ENCODE measurements at places on chromosomes 13 and 19. TPM values are rescaled to one million over a fixed set of nuclear protein-coding genes. Genes with fewer than 3 reads are reported as not detected.

- DNase-seq: no peak
These were observed 22.8 kb upstream of the LRP3 start for GRCh38 chr19:33171222-33171795.

GRCh38 chr13:27534108-27534980, 84.0 kb upstream of the MTIF3 start:
- DNase-seq: no peak

- DNase-seq: no peak
These were observed 18.6 kb downstream of the LAIR2 start for GRCh38 chr19:54521022-54521859.

- DNase-seq: no peak
These were observed 11.7 kb downstream of the ZNF613 start for GRCh38 chr19:51938936-51939335.

GRCh38 chr13:110498327-110498726, 63.2 kb downstream of the RAB20 start:
- no peak for DNase-seq

DNA sequence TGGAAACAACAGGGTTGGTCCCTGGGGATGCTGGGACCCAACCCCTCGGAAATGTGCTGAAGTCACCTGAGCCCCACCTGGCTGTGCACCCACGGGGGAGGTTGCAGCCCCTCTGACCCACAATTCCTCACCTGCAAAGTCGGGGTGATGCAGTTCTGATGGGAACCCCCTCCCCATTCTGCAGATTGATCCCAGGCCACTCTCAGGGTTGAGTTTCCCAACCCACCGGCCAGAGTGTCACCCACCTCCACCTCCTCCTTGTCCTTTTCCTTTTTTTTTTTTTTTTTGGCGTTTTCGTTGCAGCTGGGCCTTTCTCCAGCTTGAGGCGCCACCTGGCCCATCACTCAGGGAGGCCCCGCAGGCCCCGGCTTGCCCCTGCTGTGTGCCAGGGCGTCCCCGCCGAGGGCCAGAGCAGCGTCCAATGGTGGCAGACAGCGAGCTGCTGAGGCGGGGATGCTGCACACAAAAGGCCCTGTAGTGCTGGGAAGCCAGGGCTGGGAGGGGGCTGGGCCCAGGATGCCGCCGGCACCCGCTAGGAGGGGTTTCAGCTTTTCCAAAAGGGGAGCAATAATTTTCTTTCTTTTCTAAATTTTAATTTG, 4.6 kb downstream of the PIK3R2 start:
- peak; percentile 29 for DNase-seq

Gene SIGLEC12
- total RNA-seq: 0.11 TPM

Gene ZNF574
- 7.6 TPM for total RNA-seq

DNA sequence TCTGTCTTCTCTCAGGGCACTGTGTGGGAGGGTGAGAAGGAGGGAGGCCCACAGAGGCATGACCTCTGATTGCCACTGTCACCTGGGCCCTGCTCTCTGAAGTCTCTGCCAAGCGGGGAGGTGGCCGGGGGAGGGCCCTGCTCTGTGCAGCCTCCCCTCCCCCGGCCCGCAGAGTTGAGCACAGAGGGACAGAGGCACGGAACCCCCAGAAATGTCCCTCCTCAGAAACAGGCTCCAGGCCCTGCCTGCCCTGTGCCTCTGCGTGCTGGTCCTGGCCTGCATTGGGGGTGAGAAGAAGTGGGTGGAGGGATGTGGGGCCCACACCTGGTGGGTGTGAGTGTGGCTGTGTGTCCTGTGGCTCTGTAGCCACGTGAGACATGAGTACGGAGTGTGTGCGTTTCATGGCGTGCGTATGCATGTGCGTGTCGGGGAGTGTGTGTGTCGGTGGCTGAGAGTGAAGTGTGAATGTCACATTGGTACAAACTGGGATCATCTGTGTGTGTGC, at the start of gene APOC4:
APOC4 (plus strand) TSS at position 171 of the 505 bp plus-strand sequence; CDS start at position 212, 41 bp downstream.
- no peak for DNase-seq

DNA sequence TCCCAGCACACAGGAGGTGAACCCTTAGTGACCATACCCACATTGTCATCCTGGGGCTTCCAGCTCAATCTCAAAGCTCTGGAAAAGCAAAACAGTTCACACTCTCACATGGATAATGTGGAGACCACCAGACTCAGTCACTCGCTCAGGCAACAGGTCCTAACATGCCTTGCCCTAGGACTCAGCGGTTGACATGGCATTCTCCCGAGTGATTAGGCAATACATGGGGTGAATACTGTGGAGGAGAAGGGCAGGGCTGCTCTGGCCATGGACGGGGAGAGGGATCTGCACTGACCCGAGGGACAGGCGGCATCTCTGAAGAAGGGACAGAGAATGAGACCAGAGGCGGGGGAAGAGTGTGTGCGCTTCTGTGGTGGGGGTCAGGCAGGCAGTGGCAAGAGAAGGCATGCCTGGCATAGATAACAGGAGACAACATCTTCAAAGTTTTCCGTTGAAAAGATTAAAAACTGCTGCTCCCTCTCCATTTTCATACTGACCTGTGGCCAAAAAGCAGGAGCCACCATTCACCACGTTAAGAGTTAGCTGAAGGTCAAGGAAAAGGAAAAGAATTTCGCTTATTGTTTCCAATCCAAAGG, 44.5 kb upstream of the EPHX3 start:
- DNase-seq: no peak

GRCh38 chr13:108104736-108105135, 110.6 kb downstream of the LIG4 start:
- no peak for DNase-seq

DNA sequence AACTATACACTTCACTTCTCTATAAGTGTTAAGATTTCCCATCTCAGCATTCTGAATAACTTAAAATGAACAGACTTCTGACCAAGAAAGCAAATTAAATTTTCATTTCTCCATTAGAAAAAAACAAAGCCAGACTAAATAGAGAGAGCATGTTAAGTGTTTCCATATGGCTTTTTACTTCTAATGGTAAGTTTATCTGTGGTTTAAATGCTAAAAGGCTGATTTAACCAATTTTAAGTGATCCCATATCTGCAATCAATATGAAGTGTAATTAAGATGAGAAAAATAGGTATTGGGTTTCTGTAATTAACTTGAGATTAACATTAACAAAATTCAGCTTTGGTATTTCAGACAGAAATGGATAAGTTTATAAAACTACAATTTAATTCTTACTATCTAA, 107.8 kb downstream of the ELF1 start:
- no peak for DNase-seq

DNA sequence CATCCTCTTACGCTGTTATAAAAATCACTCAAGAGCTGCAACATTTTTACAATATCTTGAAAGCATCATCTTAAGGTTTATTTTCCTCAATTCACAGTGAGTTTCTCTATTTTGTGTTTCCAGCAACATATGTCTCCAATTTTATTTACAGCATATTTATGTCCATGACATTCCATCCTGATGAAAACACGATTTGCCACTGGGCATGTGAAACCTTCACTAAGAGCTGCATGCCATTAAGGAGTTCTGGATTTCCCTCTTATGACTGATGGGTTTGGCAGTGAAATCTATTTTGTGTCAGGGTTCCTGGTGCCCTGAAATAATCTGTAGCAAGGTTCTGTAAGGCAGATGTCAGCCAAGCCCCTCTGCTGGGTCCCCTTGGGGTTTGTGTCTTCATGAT, 527.6 kb upstream of the KLF12 start:
- DNase-seq: no peak

- DNase-seq: no peak
These were observed 38.2 kb downstream of the NFIC start for GRCh38 chr19:3404324-3405260.

DNA sequence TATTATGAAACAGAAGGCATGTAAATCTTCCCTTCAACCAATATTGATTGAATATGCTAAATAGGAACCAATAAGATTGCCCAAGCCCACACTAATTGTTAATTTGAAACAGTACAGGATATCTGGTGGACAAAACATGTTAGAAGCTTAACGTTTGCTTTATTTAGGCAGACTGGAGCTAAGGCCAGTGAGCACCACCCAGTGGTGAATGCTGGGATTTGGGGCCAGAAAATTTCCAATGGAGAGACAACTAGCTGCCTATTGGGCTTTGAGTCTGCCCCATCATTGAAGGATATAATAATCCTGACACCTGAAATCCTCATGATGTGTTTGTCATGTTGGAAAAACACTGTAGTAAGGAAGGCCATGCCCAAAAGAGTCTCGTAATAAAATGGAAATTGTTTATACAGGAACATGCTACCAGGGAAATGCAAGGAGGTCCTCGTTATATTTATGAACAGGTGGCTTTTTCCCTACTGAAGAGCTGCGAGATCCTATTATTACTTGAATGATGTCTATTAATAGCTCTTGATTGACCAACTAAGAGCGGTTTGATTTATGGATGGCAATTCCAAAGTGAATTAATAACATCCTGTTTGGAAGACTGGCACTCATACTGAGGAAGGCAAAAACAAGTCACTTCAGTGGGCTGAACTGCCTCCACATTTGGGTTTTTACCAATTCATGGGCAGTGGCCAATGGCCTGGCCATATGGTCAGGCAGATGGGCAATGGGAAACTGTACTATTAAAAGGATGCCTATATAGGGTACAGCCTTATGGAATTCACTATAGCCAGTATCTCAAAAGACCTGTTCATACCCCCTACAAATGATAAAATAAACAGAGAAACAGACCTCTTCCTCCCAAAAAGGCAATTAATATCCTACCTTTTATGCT, 8.7 kb downstream of the SIGLECL1 start:
- DNase-seq: no peak

DNA sequence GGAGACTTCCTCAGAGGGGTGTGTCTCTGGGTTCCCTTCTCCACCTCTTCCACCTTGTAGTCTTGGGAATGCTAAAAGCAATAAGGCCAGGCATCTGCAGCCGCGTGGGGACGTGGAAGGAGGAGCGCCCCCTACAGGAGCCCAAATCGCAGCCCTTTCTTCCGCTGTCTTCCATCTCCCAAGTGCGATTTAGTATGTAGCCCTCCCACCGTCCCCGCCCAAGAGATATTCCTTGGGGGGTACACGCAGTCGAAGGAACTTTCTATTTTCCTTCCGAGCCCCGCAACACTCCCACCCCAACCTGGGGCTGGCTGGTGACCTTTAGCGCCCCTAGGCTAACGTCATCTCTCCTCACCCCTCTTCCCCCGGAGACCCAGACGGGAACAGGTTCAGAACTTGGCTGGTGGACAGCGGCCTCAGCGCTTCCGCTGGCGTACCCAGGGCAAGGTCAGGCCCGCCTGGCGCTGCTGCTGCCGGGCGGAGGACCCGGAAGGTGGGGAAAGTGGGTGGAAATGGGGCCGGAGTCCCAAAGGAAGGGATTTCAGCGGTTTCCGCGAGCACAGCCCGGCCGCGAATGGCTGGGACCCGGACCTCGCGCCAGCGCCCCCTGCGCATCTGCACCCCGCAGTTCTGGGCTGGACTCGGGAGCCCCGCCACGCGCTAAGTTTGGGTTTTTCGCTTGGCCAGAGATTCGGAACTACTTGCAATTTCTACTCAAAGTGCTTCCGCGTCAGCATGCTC, 2.1 kb upstream of the PCDH8 start:
- DNase-seq: no peak

Gene VSTM2B
- total RNA-seq: not detected

- DNase-seq: no peak
These were observed 2.2 kb downstream of the PAN3 start for GRCh38 chr13:28140433-28141125.

DNA sequence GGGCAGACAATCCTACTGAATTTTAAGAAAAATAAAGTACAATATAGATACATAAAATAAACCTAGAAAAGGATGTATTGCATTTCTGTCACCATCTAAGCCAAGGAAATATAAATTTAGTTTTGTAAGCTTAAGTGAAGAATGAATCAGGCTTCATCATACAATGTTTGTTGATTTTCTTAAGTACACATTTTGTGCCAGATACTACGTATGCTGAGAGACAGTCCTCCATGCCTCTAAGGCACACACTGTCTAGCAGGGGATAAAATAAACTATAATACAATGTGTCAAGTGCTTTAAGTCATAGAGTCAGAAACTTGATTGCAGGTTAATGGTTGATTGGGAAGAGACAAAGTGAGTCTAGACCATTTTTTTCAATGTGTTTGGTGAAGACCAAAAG, 465.7 kb downstream of the TBC1D4 start:
- no peak for DNase-seq

Gene KLC3
- 0.16 TPM for total RNA-seq

DNA sequence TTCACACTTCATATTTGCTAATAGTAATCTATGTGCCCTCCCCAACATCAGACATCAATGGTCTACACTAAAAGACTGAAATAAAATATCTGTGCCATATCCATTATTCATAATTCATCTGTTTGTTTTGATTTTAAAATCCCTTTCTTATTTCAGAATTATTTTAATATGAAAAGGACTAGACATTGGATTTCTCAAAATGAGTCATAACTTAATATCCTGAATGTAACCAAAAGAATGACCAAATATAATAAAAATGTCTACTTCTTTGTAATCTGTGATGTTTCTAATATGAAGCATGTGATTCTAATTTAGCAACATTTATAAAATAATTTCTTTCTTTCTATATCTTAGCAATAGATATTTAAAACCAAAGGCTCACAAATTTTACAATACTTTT, 64.9 kb downstream of the MZT1 start:
- no peak for DNase-seq

DNA sequence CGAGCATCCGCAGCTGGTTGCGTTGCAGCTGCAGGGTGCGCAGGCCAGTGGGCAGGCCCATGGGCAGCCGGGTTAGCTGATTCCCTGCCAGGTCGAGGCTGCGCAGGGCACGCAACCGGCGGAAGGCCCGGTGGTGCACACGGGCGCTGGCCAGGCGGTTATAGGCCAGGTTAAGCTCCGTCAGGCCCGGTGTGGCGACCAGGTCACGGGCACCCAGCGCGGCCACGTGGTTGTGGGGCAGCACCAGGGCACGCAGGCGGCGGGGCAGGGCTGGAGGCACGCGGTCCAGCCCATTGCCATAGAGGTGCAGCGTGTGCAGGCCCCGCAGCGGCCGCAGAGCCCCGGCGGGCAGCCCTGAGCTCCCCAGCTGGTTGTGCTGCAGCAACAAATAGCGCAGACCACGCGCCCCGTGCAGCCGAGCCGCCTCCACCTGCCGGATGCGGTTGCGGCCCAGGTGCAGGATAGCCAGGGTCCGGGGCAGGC, 5.3 kb downstream of the PODNL1 start:
- DNase-seq: no peak

Gene UBE2L5
- 0.21 TPM for total RNA-seq

- DNase-seq: no peak
These were observed 1634.6 kb upstream of the PCDH20 start for GRCh38 chr13:63050287-63050686.

- no peak for DNase-seq
These were observed at the start of gene CDX2 for GRCh38 chr13:27969082-27969865. CDX2 (minus strand) TSS chr13:27969315; CDS start chr13:27969006, 309 bp downstream.

DNA sequence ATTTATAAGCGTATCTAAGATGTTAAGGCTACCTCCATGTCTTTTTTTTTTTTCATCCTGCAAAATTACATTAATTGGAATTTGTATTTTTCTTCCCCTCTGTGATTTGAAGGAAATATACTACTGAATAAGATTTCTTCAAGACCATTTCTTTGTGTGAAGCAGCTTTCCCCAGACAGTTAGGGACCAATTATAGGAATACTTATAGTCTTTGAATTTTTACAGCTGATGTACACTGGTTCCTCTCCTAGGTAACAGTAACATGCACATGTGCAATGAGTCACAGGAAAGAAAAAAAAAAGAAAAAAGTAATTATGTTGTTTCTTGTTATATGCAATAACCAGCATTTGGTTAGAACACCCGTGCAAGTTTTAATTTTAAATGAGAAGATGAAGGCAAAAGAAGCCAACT, 82.0 kb downstream of the PCDH9 start:
- no peak for DNase-seq

Data from urinary bladder (tissue), 4 donors.